Stimulated activated CD4-positive, alpha-beta T cell treated with anti-CD3 and anti-CD28 coated beads, Interleukin-1b, Interleukin-23, amount 100 ng/mL, for 1 hour (primary cell): ENCODE measurements at places on chromosomes 4 and X.

GRCh38 chr4:77157859-77158486 lies 966 bp downstream of the CCNG2 start:
- DNase-seq = peak; percentile 29

DNA sequence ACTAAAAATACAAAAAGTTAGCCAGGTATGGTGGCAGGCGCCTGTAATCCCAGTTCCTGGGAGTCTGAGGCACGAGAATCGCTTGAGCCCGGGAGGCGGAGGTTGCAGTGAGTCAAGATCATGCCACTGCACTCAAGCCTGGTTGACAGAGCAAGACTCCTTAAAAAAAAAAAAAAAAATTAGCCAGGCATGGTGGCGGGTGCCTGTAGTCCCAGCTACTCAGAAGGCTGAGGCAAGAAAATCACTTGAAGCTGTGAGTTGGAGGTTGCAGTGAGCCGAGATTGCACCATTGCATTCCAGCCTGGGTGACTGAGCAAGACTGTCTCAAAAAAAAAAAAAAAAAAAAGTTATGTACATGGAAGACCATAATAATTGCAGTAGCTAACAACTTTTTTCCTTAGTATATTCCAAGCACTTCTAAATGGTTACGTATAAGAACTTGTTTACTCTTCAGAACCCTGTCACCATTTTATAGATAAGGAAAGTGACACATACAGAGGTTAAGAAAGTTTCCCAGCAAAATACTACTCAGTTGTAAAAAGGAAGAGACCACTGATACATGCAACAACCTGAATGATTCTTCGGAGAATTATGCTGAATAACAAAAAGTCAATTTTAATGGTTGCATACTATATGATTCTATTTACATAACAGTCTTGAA lies 24.5 kb downstream of the RUFY3 start:
- no peak for DNase-seq

GRCh38 chrX:20437683-20438082 lies 171.0 kb upstream of the RPS6KA3 start:
- DNase-seq = no peak

DNA sequence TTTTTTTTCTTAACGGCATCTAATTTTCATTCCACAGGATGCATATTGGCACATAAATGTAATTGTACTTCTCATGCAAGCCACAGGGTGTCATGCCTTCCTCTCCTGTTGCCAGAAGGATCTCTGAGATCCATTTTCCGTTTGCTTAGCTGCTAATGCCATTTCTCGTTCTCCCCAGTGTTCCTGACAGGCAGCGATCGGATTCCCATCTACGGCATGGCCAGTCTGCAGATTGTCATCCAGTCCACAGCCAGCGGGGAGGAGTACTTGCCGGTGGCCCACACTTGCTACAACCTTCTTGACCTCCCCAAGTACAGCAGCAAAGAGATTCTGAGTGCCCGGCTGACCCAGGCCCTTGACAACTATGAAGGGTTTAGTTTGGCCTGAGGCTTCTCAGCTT lies 8.9 kb upstream of the NAP1L5 start:
- no peak for DNase-seq

GRCh38 chr4:56828784-56829535 lies 7.5 kb upstream of the SPINK2 start:
- no peak for DNase-seq

DNA sequence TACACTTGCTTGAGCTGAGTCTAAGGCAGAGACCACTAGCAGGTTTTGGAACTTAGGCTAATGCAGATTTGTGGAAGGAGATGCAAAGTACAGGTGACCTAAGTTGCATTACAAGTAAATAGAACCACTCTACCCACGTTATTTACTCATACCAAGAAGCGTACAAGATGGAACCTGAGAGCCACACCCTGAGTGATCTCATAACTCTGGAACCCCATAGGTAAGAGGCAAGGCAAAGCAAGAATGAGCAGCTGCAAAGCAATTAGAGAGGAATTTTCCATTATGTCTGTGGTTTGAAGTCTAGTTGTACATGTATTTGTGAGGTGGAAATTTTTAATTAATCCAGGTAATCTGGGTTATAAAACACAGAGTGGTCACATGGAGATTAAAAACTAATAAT lies 55.4 kb downstream of the CC2D2A start:
- DNase-seq = no peak

DNA sequence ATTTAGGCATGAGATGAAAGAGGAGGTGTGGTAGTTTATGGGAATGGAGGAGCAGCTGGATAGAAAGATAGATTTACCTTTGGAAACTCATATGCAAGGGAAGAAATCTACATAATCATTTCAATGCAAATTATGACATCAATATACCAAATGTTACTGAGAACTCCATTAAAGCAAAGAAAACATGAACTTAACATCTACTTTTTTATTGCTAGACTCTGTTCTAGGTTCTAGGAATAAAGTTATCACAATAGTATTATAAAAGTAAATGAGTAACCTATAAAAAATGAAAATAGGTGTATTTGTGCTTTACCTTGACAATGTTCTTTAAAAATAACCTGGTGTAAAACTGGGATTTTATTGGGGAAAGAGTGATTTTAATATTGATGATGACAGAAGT lies 221.6 kb upstream of the SLIT2 start:
- DNase-seq = no peak

DNA sequence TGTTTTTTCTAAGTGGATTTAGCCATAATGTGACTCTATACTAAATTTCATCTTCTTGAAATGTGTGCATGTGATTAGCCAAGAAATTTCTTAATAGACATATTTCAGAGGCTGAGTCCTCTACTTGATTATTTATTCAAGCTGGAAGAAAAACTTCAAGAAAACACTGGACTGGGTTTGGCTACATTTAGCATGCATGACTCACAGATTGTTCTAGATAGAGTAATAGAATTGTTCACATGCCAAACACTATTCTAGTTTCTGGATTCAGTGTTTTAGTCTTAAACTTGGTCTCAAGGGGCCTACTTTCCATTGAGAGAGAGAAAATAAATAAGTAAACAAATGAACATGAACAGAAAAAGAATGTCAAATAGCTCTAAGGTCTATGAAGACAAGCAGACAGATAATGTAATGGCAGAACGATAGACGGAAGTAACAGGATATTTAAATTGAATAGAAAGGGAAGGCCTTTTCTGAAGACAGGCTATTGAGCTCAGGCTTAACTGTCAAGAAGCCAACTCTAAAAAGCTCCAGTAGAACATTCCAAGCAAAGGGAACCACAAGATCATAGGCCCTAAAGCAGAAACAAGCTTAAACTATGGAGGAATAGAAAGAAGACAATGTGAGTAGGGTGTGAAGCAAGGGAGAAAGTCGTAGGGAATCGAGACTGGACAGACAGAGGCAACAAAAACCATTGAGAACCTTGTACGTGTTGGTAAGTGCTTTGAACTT lies 104.6 kb downstream of the TMEM144 start:
- DNase-seq = no peak

- DNase-seq = no peak
Measured at GRCh38 chr4:76292730-76293129, 13.8 kb upstream of the STBD1 start.

GRCh38 chrX:123833387-123833786 lies 26.5 kb upstream of the XIAP start:
- DNase-seq = peak; percentile 38

GRCh38 chr4:88754796-88755195 lies 57.2 kb upstream of the NAP1L5 start:
- no peak for DNase-seq

DNA sequence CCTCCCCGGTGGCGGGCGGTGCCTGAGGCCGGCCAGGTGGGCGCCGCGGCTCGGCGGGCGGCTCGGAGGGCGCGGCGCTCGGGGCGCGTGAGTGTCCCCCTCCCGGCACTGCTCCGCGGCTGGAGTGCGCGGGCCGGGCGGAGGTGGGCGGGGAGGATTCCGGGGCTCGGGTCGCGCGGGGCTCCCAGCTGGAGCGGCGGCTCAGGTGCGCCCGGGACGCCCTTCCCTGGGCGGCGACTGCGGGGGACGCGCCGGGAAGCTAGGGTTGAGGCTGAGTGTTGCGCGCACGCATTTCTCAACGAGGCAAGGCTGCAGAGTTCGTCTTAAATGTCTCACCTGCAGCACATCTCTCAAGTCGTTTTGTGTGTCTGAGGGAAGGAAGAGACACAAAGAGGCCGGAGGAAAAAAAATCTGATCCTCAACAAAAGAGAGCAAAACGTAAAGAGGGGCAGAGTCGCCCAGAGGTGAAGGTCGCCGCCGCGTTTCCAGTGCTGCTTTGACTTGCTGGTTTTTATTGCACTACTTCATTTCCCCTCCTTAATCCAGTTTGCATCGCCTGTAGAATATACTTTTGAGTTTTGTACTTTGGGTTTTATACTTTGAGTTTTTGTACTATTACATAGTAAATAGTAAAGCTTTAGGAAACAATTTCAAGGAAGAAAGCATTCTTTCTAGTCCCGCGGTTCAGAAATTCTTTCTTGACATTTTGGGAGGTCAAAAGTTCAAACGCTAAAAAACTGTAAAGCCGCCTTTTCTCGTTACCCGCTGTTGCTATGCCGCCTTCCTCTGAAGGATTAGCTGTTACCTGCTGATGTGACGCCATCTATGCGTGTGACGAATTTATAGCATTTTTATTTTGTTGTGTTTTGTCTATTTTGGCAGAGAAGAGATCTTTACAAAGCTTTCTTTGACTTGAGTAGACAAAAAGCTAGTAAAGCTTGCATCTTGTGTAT lies 106.5 kb upstream of the STOX2 start:
- DNase-seq = no peak

DNA sequence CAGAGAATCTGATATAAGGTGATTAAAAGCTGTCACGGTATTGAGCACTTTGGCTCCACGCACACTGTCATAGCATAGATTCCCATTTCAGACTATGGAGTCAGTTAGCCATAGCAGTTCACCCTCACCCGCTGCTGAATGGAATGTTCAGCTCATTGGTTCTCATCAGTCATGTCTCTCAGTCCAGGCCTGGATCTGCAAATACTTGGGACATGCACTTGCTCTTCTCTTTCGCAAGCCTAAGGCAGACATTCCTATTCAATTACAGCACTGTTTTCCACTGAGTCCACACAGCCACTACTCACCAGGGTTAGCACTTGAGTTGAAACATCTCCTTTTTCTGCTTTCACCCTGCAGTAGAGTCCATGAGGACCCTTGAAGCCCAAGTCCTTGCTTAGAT lies 30.6 kb upstream of the SCML1 start:
- no peak for DNase-seq

DNA sequence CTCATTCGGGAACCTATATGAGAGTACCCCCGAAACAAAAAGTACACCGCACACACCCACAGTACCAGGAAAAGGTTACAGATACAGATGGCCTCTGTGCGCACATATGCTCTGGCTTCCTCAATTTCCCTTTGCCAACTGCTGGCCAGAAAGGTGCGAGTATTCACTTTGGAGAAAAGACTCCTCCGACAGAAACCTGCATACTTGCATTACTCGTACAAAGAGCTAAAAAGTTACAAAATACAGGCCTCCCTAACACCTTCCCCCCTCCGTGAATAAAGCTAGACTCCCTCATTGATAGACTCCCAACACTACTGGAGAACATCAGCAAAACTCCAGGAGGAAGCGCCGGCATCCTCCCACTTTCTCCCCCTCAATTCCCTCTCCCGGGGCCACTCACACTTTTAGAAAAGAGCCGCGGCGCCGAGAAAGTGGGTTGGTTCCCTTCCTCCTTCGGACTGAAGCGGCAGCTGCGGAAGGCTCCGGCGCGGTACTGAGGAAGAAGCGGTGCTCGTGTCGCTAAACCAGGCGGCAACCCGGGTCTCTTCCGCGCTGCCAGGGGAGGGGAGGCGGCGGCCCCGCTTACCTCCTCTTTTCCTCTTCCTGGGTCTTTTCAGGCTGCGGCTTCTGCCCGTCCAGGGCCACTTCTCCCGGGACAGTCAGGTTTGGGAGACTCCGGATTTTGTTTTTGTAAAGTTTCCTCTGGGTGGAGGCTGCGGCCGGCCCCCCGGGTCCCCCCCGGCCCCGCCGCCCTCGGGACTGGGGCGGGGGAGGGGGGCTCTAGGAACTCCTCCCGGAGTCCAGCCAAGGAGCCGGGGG lies 1.1 kb downstream of the FBXW7 start:
- DNase-seq = no peak

GRCh38 chrX:111180750-111181240 lies 84.8 kb downstream of the PAK3 start:
- DNase-seq = no peak

GRCh38 chr4:145920205-145920604 lies 18.4 kb downstream of the ZNF827 start:
- no peak for DNase-seq

- no peak for DNase-seq
Measured at GRCh38 chr4:2304877-2305561, 43.1 kb upstream of the MXD4 start.

DNA sequence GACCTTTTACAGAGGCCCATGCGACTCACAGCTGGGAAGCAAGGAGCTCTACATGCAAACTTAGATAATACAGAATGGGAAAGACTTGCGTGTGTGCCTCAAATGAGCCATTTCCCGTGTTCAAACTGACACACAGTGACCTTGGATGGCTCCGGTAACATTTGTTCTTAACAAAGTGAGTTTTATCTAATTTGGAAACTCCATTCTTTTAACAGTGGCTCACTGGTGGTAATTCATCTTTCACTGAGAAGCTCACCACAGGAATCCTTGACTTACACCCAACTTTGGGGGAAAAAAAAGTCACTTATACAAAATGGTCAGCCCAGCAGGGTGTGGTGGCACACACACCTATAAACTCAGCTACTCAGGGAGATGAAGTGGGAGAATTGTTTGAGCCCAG lies 190.6 kb downstream of the LDB2 start:
- no peak for DNase-seq

DNA sequence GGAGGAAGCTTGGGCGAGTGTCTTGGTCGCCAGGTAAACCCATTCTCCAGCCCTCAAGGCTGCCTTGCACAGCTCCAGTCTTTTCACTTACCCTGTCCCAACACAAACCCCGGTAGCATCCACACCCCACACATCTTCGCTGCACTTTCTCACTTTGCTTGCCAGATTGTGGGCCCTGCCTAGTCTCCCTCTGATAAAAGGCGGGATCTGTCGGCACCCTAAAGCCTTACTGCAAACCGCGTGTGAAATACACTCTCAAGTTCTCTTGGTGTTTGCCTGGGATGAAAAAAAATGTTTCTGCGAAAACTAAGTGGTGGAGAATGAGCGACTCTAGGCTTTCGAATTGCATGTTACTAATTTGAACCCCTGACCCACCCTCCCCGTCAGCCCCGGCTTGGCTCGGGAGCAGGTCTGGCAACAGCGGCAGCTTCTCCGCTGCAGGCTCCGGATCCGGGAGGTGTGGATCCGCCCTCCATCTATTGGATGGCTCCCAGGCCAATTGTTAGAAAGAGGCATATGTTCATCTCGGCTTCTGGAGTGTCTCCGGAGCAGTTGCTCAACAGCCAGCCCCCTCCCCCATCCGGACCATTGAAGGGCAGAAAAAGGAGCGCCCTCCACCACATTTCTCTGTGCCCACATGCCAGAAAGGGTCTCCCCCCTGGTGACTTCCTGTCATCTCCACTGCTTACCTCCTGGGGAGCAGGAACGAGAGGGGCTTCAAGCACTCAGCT lies 3.0 kb upstream of the CITED1 start:
- no peak for DNase-seq
